MG63 (cell line): ENCODE measurements at places on chromosomes 12 and 14. TPM values are rescaled to one million over a fixed set of nuclear protein-coding genes. Genes with fewer than 3 reads are reported as not detected.

The CAPRIN2 gene
- 8.0 and 14.2 TPM in 2 replicates for total RNA-seq

- peak; percentile 52 for DNase-seq
Observed at GRCh38 chr12:106223485-106224354, 24.1 kb downstream of the CKAP4 start.

The FAM186B gene
- not detected in 2 replicates for total RNA-seq

- no peak for DNase-seq
Observed at GRCh38 chr12:40117818-40118217, 11.9 kb upstream of the SLC2A13 start.

The SLC38A4 gene
- 3.0 and 7.8 TPM in 2 replicates for total RNA-seq

DNA sequence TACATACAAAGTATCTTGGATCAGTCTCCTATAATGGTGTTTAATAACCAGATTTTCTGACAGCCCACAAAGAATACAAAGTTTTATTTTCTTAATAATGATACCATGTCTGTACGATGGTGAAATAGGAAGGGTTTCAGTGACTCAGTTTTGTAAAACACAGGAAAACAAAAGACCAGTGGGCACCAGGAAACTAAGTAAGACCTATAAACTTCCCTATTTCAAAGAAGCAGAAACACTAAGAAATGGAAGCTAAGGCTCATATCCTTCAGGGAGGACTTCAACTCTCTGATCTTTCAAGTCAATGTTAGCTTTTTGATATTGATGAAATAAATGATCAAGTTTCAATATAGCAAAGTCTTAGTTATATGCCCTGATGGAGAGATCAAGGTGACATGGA lies 196.0 kb downstream of the DUSP6 start:
- DNase-seq, result no peak

DNA sequence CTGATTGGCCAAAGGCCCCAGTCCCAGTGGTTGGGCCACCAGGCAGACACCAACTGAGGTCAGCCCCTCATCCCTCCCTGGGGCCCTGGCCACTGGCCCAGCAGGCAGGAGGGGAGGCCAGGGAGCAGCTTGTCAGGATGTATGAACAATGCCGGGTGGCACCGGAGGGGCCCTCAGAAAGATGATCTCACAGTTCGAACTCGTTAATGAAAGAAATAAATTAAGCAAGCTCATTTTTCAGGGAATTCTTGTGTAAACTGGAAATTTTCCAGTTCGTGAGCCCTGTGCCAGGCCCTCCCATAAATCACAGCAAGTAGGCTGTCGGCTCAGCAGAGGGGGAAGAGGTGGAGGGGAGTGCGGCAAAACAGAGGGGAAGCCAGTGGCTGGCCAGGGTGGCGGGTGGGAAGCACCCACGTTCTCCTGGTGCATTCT lies 177.0 kb upstream of the VASH1 start:
- no peak for DNase-seq

The MMP19 gene
- not detected in 2 replicates for total RNA-seq

- peak; percentile 60 for DNase-seq
Observed at GRCh38 chr12:2641207-2641606, 153.6 kb upstream of the FKBP4 start.

DNA sequence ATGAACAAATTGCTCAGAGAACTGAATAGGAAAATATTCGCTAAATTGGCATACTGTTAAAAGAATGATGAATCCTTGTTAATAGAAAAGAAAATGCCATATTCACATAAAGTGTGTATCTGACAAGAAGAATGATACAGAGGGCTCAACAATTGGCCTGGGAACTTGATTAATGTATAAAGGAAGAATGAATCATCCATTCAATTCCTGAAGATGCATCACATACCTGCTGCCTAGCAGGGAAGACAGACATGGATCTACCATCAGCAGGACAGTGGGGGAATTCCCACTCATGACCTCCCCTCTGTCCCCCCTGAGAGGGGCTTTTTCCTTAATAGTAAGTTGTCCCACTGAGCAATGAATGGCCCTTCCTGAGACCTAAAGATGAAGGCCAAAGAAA lies 13.5 kb downstream of the PTPN21 start:
- DNase-seq, result no peak

DNA sequence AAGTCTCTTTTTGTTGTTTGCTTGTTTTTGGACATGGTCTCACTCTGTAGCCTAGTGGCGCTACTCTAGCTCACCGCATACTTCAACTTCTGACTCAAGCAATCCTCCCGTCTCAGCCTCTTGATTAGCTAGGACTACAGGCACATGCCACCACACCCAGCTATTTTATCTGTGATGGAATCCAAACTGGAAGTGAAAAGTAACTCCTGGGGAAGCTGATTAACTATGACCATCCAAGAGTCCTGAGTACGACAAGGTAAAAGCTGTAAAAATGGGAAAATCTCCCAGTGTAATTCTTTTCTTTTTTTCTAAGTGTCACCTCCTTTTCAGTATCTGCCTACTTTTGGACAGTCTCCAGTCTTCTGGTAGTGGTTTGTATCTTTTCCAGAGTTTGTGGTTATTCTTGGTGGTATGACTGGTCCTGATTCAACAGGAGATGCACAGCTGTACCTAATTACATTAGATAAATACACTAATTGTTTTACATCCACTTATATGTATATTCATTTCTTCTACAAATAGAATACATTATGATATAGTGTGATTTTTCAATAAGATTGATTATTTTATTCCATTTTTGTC lies 97.8 kb downstream of the SLC6A15 start:
- no peak for DNase-seq

The KCNC2 gene
- not detected in 2 replicates for total RNA-seq
